ENCODE measurements at places on chromosomes 4 and X.

DNA sequence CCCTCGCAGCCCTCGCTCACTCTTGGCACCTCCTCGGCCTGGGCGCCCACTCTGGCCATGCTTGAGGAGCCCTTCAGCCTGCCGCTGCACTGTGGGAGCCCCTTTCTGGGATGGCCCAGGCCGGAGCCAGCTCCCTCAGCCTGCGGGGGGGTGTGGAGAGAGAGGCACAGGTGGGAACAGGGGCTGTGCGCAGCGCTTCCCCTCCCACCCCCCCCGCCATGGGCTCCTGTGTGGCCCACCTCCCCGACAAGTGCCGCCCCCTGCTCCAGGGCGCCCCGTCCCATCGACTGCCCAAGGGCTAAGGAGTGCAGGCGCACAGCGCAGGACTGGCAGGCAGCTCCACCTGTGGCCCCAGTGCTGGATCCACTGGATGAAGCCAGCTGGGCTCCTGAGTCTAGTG is 220.2 kb downstream of the STPG2 start:
- DNase-seq: no peak

DNA sequence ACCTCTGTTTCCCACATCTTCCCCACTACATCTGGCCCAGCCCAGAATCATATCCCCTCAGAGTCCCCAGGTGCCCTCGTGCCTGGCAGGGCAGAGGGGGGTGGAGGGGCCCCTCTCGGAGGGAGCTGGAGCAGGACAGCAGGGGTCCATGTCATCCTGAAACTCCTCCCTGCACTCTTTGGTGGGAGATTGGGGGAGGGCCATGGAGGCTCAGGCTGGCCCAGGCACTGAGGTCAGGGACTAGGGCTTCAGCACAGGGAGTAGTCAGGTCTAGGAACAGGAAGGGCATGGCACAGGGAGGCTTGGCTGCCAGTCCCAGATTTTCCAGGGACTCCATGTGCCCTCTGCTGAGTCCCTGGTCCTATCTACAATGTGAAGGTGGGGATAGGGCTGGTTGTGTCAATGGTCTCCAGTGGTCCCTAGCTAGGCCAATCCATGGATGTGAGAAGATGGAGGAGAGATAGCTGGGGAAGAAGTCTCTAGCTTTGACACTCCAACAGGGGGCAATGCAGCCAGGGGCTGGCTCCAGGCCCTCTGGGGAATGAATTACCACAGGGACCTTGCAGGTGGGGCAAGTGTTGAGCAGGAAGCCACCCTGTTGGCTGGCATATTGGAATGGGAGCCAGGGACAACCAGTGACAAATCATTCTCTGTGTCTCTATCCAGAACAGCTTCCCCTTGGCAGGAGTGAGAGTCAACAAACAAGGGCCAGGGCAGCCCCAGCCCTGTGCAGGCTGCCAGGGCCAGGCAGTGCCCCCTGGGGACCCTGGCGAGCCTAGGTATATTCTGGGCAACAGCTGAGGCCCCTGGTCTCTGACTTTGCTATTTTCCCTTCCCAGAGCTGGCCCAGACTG is 154.4 kb downstream of the EFNB1 start:
- DNase-seq: no peak

- DNase-seq: no peak
Measured at GRCh38 chr4:3676907-3677747, 89.1 kb upstream of the ADRA2C start.

DNA sequence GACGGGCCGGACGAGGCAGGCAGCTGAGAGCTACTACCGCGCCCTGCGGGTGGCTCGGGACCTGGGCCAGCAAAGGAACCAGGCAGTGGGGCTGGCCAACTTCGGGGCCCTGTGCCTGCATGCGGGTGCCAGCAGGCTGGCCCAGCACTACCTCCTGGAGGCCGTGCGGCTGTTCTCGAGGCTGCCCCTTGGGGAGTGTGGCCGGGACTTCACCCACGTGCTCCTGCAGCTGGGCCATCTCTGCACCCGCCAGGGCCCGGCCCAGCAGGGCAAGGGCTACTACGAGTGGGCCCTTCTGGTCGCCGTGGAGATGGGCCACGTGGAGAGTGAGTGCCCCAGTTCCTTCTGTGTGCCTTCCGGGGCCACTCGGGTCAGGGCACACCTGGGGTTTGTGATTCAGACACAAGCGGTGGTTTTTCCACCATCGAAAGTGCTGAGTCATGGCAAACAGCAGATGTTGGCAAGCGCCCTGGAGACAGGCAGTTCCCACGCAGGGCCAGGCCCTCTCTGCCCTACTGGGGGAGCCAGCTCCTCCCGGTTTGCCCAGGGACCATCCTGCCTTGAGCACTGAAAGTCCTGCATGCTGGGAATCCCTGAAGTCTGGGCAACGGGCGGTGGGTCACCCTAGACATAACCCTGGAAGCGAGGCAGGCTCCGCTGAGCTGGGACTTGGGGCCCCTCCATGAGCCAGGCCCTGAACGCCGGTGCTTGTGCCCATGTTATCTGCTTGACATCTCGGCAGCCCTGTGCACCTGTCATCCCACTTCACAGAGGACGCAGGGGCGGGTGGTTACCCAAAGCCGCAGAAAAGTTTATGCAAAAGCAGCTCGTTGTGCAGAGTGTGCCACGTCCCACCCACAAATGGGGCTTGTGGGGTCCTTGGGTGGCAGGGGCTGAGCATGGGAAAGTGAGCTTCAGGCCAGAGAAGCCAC is 29.5 kb downstream of the SH3TC1 start:
- peak; percentile 71 for DNase-seq

DNA sequence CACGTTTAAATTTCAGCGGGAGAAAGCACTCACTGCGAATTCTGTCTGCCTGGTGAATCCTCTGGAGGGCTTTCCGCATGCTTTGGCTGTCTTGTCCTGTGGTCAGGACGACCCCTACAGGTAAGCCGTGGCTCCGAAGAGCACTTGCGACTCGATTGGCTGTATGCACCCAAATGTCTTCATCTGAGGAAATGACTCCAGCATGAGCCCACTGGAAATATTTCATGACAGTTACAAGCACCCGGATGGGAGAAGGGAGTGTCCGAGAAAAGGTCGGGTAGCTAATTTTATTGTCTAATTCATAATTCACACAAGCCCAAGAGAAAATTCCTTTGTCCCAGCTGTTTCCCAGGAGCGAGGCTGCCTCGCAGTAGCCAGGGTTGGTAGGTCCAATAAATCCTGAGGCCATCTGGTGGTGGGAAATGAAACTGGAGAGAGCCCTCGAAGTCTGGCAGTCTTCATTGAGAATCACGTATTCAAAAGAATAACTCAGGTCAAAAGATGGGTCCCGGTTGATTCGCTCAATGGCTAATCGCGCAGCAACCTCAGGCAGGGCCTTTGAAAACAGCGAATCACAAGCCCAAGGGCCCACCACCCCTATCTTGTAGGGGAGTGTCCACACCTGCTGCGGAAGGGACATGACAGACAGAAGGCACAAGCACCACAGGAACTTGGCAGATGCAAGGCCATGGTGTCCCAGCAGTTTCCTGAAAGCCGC is 6.6 kb downstream of the GUCY2F start:
- DNase-seq: no peak

GRCh38 chr4:105206214-105206613 is 59.5 kb downstream of the TET2 start:
- DNase-seq: no peak

GRCh38 chr4:70691661-70692060 is 3.3 kb downstream of the UTP3 start:
- no peak for DNase-seq

DNA sequence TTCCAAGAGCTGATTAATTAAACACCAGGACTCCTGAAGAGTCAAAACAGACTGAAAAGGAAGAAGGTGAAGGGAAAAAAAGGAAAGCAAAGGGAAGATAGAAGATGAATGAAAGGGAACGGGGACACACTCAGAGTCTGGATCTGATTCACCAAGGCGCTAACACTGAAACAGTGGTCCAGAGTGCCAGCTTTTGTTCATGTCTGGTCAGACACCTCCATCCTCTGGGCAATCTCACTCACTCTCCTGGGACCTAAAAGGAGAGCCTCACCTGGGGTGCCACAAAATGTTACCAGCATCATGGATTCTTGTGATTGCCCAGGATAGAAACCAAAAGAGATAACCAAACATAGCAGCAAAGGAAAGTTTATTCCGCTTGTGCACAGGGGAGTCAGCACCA is 120.3 kb upstream of the AFF2 start:
- DNase-seq: no peak

- DNase-seq: no peak
Measured at GRCh38 chrX:132181364-132181763, 37.9 kb downstream of the RAP2C start.

- no peak for DNase-seq
Measured at GRCh38 chr4:110306303-110306702, 107.9 kb upstream of the ELOVL6 start.

DNA sequence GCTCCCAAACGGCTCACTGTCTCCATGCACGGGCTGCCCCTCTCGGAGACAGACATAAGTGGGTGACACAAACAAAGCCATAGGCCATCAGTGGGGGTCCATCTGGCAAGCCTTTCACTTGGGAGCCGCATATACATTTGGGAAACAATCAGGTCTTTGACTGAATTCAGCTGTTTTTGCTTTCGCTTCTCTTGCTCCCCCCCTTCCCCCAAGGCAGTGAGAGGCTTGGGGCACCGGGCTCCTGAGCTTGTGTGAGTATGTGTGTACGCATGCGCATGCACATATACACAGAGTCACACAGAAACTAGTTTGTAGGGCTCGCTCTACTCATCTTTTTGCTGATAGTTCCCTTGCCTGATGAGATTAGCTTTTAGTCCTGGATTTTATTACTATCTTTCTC is 284.4 kb downstream of the AFF2 start:
- DNase-seq: no peak

DNA sequence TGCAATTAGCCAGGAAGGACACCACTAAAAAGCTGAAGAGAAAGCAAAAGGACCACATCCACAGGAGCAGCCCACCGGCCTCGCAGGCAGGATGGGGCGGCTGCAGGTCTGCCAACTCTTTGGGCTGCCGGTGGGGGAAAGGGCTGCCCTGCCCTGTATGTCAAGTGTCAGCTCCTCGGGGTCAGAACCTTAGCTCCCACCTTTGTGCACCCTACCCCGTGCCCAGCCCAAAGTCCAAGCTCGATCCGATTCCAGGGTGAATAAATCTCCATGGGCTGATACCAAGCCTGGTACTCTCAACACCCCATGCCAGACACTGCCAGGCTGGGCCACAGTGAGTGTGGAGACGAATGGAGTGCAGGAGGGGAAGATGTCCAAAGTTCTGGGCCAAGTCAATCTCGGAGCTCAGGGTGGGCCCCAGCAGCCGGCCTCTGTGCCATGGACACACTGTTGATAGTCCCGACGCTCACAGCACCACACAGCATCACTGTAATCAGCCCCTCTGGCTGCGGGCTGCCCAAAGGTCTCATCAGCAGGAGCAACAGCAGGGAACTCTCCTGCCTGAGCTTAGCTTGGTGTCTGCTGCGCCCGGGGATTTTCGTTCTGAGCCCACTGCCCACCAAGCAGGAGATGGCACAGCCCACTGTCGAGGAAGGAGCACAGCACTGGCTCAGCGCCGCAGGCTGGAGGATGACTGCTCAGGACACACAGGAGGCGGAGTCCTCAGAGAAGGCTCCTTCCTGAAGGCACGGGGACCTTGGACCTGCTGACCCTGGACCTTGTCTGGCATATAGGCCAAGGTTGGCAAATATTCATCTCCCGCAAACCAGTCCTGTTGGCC is 84.4 kb downstream of the JAKMIP1 start:
- DNase-seq: no peak

- no peak for DNase-seq
Measured at GRCh38 chr4:15343581-15343980, 84.3 kb upstream of the C1QTNF7 start.

- no peak for DNase-seq
Measured at GRCh38 chr4:37682701-37683401, 3.3 kb downstream of the RELL1 start.

- no peak for DNase-seq
Measured at GRCh38 chrX:15464704-15465103, 28.4 kb downstream of the PIR start.

DNA sequence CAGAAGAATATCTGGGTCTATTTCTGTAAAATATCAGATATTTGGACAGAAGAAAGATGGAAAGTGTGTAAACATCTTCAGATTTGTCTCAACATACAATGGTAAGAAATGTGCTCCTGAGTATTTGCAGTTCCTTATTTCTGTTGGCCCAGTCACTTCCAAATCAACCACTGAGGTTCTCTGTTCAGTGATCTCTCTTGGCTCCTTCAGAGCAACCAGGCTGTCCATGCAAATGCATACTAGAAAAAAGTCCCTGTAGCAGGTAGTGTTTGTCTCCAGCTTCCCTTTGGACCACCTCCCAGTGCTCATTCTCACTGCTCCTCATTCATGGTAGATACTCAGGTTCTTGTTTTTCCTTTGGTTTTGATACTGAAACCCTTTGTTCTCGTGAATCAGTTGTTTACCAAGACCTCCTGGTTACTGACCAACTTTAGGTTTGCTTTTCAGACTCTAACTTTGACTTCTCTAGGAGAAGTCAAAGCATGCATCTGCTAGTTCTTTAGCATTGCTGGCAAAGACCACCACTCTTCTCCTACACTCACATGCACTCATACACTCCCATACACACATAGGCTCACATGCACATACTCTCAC is 28.8 kb downstream of the ASIC5 start:
- DNase-seq: no peak

DNA sequence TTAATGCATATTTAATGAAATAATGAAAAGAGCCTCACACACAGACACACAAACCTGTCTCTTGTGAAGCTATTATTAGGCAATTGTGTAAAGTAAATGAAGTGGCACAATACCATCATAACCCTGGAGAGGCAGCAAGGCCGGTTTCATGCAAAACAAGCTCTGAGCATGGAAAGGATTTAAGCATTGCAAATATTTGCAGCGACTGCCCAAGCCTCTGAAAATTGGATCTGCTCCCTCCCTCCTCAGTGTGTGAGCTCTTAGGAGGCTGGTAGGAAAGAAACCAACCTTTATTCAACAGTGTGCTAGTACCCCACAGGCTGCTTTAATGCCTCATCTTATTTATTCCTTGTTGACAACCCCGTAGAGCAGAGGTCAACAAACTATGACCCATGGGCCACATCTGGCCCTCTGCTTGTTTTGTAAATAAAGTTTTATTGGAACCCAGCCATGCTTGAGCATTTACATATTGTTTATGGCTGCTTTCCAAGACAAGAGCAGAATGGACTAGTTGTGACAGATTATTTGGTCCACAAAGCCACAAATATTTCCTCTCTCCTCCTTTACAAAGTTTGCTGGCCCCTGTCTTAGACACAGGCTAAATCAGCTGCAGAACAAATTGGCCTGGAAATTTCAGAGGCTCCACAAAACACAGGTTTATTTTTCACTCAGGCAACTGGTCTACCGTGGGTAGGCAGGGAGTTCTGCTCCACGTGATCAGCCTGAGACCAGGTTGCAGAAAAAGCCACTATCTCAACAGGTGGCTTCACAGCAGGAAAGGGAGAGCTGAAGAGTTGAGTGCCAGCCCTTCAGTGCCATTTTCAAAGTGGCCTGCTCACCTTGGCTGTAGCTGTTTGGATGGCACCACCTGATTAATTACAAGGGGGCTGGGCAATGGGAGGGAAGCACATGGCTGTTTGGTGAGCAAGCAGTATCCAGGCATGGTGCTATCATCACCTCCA is 16.8 kb downstream of the RS1 start:
- no peak for DNase-seq

- no peak for DNase-seq
Measured at GRCh38 chrX:39904816-39905537, 192.8 kb downstream of the BCOR start.

- DNase-seq: no peak
Measured at GRCh38 chrX:118239913-118240698, 105.8 kb upstream of the WDR44 start.
